ENCODE measurements at places on chromosomes 2 and 18.

- no peak for DNase-seq
Observed at GRCh38 chr2:64781711-64782390, 128.1 kb upstream of the SERTAD2 start.

GRCh38 chr2:201070948-201071478 lies 458 bp downstream of the HYCC2 start:
- no peak for DNase-seq

DNA sequence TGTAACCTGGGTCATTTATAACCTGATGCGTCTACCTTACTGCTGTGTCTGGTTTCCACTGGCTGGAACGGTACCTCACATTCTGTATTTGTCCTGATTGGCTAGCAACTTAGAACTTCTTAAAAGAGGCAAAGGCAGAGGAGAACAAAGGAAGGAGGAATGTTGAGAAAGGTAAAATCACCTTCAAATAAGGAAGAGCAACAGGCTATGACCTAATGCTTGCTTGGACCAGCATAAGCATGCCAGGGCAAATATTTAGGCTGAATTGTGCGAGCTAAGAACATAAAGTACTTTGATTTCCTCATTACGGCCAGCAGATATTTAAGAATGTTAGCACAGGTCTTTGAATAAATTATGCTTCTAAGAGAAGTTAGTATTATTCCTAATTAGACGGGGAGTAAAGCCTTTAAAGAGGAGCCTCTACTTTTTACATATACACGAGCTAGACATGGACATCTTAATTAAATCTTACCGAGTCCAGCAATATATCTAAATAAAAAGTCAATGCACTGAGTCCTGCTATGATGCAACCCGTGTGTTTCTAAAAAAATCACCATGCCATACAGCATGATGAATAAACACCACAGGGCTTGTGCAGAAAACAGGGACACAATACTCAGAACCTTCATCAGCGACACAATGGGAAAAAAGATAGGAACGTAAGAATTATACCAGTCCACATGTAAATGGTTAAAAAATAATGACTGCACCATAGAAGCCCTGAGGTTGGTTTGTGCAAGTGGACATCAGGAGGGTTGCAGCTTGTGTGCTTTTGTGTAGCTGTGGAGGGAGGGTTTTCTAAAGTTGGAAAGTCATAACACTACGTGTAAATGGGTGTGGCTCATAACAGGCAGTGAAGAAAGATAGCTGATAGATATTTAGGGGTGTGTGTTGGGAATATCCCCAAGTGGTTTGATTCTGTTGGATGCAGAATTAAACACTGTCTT lies 14.2 kb downstream of the SEPTIN2 start:
- DNase-seq = no peak

DNA sequence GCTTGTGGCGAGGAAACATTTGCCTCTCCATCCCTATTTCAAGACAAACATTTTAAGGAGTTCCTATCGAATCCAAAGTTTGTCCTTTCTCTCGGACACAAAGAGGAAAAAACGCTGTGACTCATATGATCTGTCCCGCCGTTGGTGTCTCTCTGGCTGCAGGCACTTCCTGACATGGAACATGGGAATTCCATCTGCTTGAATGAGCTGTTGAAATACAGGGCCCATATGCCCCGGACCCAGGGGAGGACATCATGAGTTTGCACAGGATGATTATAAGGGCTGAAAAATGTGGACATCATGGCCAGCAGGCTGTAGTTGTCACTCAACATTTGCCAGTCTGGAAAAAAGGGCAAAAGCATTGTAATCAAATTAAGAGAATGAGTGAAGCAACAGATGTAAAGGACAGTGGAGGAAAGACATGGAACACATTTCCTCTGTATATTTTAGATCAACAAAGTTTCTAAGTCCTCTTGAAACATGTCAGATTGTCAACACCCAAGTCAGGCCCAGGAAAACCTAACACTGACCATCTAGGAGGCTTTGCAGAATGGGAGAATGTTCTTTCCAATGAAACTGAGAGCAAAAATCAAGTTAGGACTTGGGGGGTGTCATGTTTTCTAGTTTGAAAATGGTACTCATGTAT lies 103.2 kb upstream of the SMIM21 start:
- DNase-seq = no peak

- DNase-seq = no peak
Observed at GRCh38 chr18:44709307-44710126, 28.8 kb downstream of the SETBP1 start.

DNA sequence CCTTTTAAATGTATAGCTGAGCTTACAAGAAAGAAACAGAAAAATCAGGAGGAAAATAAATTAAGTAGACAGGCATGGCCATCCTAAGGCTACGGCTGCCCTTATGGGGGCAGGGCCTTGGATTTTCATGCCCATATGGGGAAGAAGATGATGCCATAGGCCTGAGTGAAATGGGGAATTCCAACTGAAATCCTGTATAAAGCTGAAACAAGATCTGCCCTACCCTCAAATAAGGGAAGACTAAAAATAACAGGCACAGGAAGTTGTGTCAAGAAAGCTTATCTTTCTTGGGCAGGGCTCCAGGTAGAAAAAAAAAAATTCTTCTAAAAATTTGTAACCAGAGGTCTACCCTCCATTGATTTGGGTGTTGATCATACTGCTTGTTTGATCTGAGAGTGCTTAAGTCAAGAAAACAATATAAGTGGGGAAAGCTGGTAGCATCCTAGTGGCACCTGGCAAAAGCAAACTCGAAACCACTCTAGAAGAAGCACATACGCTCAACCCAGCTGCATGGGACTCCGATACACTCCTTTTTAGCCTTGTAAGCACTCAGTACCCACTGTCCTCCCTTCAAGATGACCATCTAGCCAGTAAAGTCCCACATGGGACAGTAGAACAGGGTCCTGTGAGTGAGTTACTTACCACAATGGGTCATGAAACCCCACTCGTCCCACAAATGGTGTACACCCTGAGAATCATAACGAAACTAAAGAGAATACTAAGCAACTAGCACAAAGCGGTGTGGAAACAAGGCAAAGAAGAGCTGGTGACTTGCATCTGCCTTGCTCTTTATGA lies 22.3 kb downstream of the DNAH7 start:
- no peak for DNase-seq

- DNase-seq = no peak
Observed at GRCh38 chr2:32272279-32272678, 5.4 kb upstream of the YIPF4 start.
